ENCODE measurements at places on chromosomes 2 and 18.

DNA sequence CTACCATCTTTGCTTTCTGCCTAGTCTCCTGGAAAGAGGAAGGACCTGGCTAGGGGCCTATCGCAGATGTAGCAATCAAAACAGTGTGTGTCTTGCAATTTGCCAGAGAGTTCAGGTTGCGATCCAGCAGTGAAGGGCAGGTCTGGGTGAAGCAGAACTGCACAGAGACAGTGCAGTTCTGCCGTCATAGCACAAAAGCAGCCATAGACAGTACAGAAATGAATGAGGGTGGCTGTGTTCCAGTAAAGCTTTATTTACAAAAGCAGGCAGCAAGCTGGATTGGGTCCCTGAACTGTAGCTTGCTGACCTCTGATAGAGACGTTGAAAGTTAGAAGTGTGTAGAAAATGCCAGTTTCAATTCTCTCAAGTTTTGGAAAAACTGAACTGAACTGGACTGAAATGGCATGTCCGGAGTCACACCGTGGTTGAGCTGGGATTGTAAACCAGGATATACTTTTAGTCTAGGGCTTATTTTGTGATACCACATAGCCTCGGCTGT is 186.8 kb downstream of the LTBP1 start:
- DNase-seq, result no peak

- no peak for DNase-seq
These were observed 16.2 kb downstream of the SS18 start for GRCh38 chr18:26074246-26074645.

GRCh38 chr2:105736145-105736544 is 8.6 kb upstream of the NCK2 start:
- DNase-seq, result no peak

DNA sequence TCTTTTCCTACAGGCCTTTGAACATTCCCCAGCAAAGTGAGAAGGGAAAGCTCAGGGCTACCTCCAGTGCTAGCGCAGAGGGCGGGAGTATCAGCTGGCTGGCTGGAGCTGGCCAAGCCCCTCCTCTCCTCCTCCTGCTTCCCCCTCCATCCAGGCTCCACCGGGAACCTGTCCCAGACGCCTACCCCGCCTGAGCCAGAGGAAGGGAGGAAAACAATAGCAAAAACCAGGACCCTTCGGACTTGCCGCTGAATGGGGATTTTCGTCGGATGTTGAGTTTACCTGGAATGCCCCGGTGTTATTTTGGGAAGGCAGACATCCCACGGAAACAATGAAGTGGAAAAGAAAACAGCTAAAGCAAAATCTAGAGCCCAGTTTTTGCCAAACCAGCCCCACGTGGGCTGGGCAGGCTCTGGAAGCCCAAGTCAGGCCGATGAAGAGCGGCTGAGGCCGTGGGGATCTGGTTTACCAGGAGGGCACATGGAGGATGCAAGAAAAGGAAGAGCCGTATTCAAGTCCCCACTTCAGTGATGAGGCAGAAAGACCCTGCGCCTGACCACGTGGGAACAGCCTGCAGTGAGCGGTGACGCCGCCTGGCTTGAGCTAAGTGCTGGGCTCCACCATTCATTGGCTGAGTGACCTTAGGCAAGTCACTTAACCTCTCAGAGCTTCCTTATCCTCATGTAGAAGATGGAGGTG is 100.4 kb upstream of the LCLAT1 start:
- DNase-seq, result no peak

DNA sequence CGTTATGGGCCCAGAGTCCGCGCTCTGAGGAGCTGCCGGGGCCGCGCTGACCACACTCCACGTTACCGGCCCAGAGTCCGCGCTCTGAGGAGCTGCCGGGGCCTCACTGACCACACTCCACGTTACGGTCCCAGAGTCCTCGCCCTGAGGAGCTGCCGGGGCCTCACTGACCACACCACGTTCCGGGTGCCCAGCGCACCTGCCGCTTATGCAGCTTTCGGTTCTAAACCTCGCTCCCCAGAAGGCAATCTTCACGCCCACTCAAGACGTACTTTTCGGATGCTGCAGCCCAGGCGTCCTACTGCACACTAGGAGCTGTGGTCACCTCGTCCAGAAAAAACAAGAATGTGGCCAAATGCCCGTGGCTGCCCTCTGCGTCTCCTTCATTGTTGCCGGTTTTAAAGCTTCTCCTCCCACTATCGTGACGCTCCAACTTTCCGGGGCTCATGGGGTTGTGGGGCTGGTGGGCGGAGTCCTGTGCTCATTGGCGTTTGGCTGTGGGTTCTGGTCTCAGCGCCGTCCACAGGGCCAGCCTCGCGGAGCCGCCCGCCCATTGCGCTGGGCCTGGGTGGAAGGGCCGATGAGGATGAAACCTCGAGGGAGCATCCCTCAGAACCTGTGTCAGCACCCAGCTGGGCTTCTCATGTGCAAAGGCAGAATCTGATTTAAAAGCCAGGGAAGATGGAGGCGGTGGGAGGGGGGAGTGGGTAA is 11.9 kb downstream of the KCNG2 start:
- DNase-seq, result no peak

DNA sequence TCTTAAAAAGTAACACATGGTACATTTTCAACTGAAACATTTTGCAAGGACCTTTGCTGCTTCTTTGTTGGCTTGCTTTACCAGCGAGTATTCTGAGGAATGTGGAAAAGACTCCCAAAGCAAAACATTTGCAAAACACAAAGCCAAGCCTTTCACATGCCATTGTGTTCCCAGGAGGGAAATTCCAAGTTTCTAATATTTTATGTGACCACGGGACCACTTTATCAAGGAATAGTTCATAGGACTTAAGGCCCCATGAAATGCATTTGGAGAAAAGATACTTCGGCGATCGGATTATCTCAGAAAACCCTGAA is 26.2 kb downstream of the CYP27C1 start:
- DNase-seq, result no peak

DNA sequence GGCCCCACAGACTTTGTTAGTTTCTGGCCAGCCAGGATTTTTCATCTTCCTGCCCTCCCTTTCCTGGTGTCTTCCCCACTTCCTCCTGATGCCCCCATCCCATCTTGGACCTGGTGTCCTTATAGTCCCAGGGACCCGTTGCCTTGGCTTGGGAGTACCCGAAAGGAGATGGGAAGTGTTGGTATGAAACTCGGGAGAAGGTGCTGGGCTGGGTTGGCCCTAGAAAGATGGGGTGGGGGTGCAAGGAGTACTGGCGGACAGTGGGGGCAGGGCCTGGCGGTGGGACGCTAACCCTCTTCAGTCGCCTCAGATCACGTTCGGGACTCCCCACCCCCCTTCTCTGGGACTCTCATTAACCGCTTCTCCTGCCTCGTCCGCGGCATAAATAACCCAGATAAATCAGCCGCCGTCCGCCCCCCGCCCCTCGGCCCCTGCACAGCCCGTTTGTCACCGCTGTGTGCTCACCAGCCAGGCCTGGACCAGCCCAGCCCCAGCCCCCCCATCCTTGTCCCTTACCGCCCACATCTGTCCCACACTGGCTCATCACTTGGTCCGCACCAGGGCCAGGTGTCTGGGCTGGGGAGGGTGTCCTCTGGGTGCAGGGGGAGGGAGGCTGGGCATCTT is 3.7 kb upstream of the ASIC4 start:
- no peak for DNase-seq

GRCh38 chr2:108253106-108253505 is 13.3 kb downstream of the SULT1C3 start:
- DNase-seq, result no peak

- no peak for DNase-seq
These were observed 138.4 kb downstream of the OTX1 start for GRCh38 chr2:63189026-63189425.

DNA sequence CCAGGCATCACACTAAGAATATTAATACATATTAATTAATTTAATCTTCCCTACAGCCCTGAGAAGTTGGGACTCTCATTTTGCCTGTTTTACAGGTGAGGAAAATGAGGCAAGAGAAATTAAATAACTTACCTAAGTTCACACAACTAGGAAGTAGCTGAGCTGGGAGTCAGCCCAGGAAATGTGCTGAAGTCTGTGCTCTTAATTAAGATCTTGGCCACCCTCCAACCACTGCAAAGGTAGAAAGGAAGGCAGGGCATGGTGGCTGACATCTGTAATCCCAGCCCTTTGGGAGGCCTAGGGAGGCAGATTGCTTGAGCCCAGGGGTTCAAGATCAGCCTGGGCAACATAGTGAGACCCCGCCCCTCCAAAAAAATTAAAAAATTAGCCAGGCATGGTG is 12.9 kb upstream of the MGAT4A start:
- DNase-seq, result no peak

GRCh38 chr2:9145752-9146430 is 60.7 kb upstream of the ASAP2 start:
- no peak for DNase-seq

- no peak for DNase-seq
These were observed 88.7 kb downstream of the ASB1 start for GRCh38 chr2:238515377-238515776.

DNA sequence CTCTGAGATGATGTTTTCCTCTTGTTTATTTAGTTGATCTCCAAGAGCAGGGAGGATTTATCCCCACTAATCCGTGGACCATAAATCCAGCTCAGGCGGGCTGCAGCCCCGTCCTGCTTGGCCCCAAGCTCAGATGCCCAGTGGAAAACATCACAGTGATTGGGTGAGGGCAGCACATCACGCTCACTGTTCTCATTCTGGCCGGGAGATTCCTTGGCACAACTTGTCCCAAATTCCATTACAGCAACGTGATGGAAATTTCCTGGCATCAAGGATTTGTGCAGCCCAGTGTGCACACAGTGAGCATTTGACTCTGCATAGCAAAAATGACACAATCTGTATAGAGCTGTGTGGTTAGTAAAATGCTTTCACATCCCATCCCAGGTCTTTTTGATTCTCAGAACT is 96.8 kb downstream of the VAPA start:
- DNase-seq, result no peak

- no peak for DNase-seq
These were observed 370 bp downstream of the KLHL29 start for GRCh38 chr2:23385351-23385747.

DNA sequence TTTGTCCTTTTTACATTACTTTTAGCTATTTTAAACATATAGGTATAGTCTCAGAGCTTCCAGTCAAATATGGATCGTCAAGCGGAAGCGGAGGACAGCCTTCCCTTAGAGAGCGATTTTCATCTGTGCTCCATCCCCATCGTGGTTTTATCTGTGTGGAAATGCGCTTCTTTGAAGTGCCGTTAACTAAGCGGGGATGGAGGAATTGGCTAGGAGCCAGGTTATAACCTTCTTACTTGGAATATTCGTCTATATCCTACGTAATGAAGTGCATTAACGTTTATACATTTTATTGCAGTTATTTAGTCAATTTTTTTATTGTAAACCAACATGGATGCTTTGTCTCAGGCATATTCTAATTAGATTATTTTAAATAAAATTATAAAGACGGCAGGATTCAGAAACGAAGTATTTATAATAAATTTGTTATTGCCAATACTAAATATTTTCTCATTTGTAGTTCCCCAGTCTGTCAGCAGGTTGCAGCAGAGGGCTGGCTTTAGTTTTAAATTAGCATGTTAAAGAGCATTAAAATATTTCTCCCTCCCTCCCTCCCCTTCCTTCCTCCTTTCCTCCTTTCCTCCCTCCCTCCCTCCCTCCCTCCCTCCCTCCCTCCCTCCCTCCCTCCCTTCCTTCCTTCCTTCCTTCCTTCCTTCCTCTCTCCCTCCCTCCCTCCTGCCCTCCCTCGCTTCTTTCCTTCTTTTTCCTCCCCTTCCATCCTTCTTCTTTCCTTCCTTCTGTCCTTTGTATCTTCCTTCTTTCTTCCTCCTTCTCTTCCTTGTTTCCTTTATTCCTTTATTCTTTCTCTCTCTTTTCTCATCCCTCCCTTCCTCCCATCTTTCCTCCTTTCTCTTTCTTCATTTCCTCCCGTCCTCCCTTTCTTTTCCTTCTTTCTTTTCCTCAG is 80.6 kb upstream of the DOCK10 start:
- DNase-seq, result no peak

DNA sequence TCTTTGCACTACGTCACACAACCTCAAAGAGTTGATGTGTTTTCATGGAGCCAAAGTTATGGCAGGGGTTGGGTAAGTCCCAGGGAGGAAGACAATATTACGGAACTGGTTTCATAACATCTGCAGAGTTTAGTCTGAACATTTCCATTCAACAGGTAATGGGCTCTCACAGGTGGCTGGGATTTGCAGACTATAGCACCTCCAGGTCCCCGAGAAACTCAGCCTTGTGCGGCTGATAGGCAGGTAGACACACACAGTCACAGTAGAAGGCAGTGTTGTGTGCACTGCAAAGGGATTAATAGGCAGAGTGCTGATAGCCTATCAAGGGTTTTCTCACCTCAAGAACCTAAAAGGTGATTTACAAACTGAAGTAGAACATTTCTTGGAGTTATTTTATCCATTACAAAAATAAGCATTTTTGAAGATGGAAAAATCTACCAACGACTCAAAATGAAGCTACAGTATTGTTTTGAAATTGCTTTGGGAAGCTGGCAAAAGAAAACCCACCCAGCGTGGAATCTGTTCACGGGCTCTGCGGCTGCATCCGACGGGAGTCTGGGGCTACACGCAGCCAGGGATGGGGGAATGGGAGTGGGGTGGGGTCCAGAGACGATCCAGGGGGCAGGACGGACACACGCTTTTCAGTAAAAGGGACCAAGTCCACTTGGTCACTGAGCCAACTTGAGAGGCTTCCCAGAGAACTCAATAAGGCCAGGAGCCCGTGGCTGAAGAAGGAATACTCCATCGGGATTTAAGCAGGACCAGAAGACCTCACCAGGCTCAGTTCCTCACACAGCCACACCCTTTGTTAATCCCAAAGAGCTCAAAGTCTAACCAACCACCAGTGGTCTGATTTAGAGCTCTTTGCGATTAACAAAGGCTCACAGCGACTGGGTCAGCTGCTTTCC is 82.9 kb downstream of the CHRNA1 start:
- DNase-seq, result no peak

DNA sequence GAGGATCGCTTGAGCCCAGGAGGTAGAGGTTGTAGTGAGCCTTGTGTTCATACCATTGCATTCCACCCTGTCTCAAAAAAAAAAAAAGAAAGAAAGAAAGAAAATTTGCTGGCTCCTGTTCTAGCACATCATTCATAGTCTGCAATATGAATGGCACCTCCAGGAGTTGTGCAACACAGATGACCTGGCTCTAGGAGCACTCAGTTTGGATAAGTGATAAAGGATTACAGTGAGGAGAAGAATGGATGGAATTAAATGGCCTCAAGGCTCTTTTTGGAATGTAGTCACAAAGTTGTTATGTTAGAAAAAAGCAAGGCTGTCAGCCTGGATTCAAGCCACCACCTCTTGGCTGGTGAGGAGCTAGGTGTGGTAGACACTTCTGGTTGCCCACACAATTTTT is 21.5 kb upstream of the SPRED2 start:
- DNase-seq, result no peak

DNA sequence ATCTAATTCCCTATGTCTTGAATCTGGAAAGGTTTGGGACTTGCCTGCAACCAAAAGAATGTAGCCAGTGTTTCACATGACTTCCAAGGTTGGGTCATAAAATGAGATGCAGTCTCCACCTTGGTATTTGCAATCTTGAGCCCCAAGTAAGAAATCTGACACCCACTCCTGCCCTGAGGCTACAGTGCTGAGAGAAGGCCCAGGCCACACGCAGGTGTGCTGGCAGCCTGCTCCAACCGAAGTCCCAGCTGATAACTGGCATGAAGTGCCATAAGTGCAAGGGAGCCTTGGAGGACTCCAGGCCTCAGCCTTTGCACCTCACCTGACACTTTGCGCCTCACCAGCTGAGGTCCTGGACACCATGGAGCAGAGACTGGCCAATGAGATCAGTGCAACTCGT is 182.7 kb downstream of the ANAPC1 start:
- DNase-seq, result no peak
